Urothelium cell line (cell line): ENCODE measurements at places on chromosomes 4 and X.

DNA sequence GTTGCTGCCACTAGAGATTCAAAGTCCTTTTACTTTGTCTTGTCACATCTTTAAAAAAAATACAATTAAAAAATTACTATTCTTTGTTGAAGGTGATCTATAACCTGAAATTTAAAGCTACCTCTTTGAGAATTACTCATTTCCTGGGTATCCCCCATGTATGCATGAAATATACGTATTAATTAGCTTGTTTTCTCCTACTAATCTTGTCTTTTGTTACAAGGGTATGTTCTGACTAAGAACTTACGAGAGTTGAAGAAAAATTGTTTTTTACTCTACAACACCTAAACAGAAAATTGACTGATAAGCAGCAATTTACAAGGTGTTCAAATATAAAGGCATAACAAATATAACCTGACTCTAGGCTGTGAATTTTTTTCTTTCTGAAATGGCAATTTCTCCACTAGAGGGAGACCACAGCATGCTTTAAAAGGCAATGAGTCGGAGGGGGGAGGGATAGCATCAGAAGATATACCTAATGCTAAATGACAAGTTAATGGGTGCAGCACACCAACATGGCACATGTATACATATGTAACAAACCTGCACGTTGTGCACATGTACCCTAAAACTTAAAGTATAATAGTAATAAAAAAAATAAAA lies 249.6 kb downstream of the OPHN1 start:
- peak; percentile 9 for DNase-seq

- DNase-seq, result no peak
Measured at GRCh38 chr4:78171482-78171881, 114.4 kb downstream of the FRAS1 start.

- DNase-seq, result peak; percentile 57
Measured at GRCh38 chr4:46329118-46329976, 60.6 kb downstream of the GABRA2 start.

DNA sequence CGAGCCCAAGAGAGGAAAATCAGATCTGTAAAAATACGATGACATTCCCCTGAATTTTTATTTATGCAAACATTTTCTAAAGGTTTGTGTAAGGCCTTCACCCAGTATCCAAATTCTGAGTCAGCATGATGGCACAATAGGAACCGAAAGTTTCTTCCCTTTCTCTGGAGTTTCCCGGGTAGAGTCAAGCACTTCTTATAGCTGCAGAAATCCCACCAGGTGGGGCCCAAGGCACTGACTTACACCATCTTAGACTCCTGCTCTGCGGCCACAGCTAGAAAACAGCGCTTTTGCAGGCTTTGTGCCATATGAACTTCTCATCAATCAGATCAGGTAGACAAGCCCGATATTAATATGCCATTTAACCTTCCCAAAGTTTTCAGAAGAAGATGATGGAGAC lies 13.4 kb downstream of the LEF1 start:
- DNase-seq, result no peak

GRCh38 chr4:117331817-117332216 lies 246.4 kb upstream of the TRAM1L1 start:
- no peak for DNase-seq

- DNase-seq, result no peak
Measured at GRCh38 chr4:24810871-24811631, 15.7 kb downstream of the SOD3 start.

GRCh38 chr4:145061318-145061920 lies 36.6 kb downstream of the ANAPC10 start:
- DNase-seq, result peak; percentile 8

DNA sequence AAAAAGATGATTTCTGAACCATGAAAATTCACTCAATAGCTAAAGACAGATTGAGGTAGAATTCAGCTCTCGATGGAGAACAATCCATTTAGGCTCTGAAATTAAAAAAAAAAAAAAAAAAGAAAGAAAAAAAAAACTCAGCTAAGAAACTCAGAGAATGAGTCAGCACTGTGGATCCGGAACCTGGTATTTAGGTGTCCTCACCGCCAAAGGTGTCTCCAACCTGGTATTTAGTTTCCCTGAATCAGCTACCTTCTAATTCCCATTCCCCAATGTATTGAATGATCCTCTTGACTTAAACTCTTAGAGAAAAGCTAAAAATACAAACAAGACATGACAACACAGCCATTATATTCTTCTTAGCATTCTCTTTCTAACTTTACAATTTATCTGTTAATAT lies 150.3 kb upstream of the RASGEF1B start:
- DNase-seq, result no peak

DNA sequence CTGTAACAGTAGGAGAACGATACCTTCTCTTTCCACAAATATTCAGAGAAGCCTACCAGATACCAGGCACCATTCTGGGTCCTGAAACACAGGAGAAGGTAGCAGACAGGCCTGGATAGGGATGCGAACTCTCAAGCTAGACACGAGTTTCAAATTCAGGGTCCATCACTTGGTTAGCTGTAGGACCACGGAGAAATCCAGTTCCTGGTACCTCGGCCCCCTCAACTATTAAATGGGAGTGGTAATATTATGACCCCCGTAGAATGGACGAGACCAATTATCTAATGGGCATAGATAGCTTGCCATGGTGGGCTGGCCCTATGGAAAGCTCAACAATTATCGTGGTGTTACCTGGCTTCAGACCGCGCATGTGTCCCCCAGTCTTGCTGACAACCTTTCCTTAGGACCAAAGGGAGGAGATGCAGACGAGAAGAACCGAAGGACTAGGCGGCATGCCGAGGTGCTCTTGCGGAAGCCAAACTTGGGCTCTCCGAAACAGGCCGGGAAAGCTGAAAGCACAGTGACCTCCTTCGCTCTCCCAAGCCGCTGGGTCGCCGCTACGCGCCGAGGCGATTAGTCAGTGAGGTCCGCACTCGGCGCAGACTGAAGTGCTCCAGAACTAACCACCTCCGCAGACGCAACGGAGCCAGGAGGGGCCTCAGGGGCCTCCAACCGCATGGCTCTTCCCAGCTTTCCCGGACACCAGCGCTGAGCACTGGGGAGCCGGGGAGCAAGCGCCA lies 19.6 kb downstream of the NKX3-2 start:
- no peak for DNase-seq

GRCh38 chrX:3428792-3429191 lies 82.3 kb upstream of the MXRA5 start:
- DNase-seq, result no peak

DNA sequence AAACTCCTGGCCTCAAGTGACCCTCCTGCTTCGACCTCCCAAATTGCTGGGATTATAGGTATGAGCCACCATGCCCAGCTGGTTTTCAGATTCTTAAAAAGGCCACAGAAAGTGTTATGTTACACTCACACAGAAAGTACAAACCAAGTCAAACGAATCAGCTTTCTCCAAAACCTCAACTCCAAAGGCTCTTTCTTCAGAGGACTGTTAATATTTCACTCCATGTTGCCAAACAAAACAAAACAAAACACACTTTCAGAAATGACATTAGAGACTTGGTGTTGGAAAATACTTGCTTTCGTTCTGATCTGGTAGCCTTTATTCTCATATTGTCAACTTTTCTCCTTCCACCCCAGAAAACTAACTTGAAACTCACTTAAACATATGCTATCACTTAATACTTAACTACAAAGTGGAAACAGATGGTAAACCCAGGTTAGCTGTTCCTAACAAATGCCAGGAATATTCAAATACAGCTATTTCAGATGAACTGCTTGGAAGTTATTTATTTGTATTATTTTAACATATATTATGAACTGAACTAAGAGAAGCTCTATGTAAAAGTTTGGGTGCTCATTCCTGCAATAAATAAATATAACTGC lies 34.7 kb downstream of the RLIM start:
- no peak for DNase-seq

- no peak for DNase-seq
Measured at GRCh38 chrX:129188231-129188630, 335.1 kb downstream of the SMARCA1 start.

- DNase-seq, result no peak
Measured at GRCh38 chr4:83772685-83773084, 236.8 kb downstream of the GPAT3 start.

DNA sequence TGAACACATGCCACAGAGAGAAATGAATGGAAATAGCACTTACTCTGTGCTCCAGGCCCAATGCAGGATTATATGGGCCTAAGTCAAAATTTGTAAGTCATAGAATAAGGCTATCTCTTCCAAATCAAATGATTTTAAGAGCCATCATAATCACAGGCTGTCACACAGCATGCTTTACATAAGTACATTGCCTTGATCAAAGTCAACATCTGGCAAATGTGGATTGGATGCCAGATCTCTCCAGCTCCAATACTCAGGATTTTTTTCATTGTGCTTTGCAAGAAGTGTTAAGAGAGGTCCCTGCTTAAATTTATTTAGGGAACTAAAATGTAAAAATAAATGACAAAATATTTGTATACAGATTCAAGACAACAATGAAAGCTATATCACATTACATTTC lies 299.9 kb downstream of the PRDM5 start:
- DNase-seq, result no peak

- peak; percentile 55 for DNase-seq
Measured at GRCh38 chrX:46796574-46797191, 37.8 kb upstream of the SLC9A7 start.

- DNase-seq, result peak; percentile 6
Measured at GRCh38 chrX:31213941-31214340, 142.1 kb upstream of the FTHL17 start.

GRCh38 chr4:165537028-165537648 lies 158.3 kb downstream of the CPE start:
- DNase-seq, result peak; percentile 41

- no peak for DNase-seq
Measured at GRCh38 chr4:169677150-169677748, 56.9 kb downstream of the CLCN3 start.
